Vagina (tissue), 2 donors: ENCODE measurements at places on chromosomes 12 and 14.

DNA sequence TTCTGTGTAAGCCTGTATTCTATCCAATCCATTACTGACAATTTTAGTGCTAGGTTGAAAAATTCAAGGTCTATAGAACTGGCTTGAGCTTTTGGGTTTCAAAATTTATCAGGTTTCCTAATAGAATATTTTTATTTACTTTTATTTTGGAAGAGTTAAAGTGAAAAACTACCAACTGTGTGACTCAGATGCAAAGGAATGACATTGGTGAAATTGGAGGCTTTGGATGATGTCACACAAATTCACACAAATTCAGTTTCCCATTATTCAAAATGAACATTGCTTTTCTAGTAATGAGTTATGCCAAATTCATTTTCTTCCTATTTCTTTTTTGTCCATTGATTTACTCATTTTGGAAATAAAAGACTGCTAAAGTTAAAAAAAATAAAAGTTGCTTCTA lies 186.9 kb downstream of the ALX1 start:
- no peak for DNase-seq

DNA sequence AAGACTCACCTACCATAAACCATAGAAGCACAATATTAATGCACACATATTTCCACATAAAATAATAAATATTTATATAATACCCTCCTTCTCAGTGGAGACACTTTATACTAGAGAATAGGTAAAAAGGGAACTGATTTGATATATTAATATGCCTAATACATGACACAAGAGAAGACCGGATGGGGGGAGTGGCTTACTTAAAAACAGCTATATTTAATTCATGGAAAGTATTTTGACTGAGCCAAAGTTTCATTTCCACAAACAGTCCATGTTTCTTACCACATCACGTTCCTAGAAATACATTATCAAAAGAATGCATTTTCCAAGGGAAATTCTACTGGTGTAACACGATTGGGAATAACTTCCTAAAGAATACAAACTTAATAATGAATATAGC lies 63.4 kb downstream of the ITPR2 start:
- DNase-seq = no peak

- no peak for DNase-seq
Observed at GRCh38 chr14:55077170-55078151, 26.0 kb downstream of the MAPK1IP1L start.

DNA sequence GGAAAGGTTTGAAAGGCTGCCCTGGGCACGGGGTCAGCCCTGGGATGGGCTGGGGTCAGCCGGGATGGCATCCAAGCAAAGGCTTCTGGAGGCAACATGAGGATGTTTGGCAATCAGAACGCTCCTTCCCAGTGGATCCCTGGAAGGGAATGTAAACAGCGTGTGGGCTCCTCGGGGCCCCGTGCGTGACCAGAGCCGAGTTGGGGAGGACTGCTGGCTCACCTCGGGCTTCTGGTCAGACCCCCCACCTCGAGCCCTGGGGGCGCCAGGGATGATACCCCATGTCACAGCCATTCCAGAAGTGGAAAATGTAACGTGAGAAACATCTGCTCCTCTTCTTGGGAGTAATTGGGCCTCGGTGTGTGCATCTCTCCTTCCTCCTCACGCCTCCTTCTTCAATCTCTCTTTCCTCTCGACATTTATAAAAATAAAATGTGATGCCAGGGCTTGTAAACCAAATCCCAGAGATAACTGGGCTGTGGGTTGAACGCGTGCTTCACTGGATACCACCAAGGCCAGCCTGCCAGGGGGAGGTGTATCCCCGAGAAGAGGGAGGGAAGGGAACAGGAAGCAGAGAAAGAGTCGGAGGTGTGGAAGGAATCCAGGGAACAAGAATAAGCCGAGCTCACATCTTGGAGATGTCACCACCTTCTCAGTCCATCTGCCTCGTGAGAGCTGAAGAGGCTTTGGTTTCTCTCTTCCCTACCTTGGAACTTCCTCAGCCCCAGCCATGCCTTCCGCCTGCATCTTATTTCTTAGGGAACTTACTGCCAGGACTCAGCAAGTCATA lies 144.8 kb downstream of the NUAK1 start:
- DNase-seq = no peak

DNA sequence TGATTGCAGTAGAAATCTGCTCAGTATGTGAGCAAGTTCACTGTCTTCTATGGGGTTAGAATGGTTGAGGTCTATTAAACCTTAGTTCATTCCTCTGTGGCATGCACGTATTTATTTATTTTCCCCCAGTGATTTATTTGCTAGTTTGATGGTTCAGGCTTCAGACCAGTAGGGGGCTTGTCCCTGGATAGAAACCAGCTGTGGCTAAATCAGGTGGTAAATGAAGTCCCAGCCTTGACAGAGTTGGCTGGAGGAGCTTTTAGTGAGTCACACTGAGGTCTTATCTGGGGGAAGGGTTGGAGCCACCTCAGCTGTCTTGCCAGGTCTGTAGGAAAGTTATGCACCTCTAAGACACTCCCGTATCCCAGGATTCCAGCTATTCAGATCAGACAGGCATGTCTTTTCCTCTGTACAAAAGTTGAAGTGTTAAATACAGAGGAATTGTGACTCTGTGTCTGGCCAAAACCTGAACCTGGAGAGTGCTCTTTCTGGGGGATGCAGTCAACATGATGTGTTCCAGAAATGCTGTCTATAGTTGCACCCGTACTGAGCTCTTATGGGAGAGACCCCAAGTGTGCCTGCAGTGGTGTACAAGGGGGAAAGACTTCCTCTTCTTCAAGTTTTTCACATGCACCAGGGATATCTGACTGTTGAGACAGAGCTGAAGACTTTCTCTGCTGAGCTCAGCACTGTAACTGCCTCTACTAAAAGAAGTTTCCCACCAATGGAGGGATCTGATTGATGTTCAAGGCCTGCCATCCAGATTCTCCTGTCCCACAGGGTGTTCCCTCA lies 1322.1 kb downstream of the TMEM121 start:
- peak; percentile 52 for DNase-seq

DNA sequence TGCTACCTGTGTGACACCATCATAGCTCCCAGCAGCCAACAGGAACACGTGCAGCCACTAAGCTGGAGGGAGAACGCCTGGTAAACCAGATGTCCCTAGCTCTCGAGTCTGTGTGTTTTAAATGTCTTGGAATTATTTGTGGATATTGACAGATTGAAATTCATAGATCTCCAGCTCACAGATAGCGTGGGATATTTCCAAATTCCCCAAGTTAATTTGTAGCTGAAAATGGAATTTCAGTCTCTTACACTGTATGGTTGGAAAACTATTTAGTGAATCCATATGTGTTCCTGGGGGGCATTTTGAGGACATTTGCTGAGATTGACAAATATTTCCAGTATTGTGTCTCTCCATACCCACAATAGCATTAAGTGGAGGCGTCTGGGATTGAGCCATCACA lies 618.6 kb upstream of the TMEM132C start:
- DNase-seq = no peak

- DNase-seq = no peak
Observed at GRCh38 chr14:40240245-40240859, 808.1 kb upstream of the FBXO33 start.

- DNase-seq = no peak
Observed at GRCh38 chr12:119796292-119796691, 80.8 kb downstream of the CIT start.

DNA sequence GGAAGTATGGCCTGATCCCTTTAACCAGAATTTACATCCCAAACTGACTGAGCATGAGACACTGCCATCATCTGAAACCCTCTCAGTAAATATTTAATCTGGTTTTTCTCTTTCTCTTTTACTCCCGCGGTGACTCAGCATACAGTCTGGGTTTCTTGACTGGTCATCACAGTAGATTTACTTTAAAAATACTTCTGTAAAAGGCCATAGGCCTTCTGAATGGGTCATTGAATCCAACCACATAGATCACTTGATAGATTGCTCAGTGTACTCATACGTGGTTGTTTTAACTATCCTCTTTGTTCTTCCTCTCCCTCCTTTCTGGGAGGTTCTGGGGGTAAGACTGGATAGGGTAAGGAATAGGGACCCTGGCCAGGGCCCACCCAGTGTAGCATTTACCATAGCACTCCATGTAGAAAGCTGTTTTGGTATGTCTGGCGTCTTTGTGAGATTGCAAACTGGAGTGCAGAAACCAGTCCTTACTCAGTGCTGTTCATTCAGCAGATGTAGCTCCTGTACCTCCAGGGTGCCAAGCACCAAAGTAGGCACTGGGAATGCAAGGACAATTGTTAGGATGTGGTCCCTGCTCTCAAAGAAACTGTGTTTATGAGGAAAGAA lies 165.7 kb downstream of the SRGAP1 start:
- no peak for DNase-seq

GRCh38 chr12:130698106-130698505 lies 18.0 kb downstream of the RIMBP2 start:
- no peak for DNase-seq

GRCh38 chr12:22858849-22859570 lies 234.0 kb downstream of the ETNK1 start:
- no peak for DNase-seq

- no peak for DNase-seq
Observed at GRCh38 chr14:36556811-36557433, 25.5 kb downstream of the NKX2-8 start.

GRCh38 chr12:46065412-46066166 lies 75.2 kb upstream of the SCAF11 start:
- no peak for DNase-seq

- no peak for DNase-seq
Observed at GRCh38 chr14:22168092-22168955, 420.7 kb downstream of the DAD1 start.

DNA sequence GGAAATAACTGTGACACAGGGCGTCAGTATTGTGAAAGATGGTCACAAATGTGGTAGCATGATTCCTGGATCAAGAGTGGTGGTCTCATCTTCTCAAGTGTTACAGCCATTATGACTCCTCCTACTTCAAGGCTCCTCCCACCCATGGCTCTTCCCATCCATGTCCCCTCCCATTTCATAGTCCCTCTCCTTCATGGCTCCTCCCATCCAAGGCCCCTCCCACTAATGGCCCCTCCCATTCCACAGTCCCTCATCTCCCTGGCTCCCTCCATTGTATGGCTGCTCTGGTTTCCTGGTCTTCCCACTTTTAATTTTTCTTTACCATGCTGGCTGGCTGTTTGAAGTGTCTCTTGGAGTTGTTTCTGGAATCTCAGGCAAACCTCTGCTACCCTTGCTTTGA lies 1375.2 kb upstream of the TMEM132C start:
- DNase-seq = no peak

GRCh38 chr12:127144770-127145169 lies 1122.2 kb upstream of the TMEM132C start:
- no peak for DNase-seq

DNA sequence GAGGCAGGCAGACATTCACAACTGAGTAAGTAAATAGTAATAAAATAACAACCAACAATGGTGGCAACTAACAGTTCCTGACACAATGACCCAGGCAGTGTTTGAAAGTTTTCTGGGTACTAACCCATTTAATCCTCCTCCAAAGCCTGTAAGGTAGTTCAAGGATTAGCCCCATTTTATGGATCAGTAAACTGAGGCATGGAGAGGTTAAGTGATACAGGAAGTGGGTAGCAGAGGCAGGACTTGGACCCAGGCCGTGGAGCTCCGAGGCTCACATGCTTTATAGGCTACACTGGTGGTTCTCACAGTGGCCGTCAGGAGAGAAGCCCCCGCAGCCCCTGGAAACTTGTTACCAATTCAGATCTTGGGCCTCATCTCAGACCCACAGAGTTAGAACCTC lies 17.5 kb downstream of the CRACR2A start:
- no peak for DNase-seq

- no peak for DNase-seq
Observed at GRCh38 chr12:78746001-78746400, 118.6 kb upstream of the SYT1 start.

DNA sequence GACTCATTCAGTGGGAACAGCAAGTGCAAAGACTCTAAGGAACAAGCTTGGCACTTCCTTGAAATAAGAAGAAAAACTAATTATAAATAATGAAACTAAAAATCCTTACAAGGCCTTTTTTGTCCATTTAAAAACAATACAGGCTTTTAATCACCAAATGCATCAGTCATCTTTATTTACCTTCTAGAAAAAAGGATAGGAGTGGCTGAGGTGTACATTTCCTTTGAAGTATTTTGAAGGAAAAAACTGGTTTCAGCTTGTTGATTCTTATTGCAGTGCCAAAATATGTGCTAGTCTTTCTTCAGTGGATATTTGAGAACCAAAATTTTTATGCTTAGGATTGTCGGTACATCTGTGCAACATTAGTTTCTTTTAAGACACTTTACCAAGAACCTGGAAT lies 29.8 kb downstream of the MED21 start:
- no peak for DNase-seq

DNA sequence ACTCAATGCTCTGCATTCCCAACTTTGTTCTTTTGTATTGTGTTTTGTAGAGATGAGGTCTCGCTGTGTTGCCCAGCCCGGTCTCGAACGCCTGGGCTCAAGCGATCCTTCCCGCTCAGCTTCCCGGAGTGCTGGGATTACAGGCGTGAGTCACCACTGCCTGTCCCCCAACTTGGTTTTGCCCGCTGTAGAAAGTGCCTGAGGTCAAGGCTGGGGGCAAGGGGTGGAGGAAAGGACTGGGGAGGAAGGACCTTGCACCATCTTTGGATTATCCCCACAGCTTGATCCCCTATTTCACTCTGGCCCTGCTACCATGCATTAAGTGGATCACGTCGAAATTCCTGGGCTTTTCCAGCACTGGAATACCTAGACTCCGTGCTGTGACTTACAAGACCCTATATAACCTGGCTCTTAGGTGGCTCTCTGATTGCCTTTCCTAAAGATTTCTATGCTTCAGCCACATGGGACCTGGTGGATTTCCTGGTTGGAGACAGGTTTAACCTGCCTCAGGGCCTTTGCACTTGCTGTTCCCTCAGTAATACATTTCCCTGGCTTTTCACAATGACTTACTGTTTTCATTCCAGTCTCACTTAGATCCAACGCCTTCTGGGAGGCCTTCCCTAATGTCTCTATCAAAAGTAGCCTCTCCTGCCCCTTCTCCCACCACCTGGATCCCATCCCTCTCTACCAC lies 608 bp upstream of the PIANP start:
- DNase-seq = no peak
